ENCODE measurements at places on chromosomes 6 and 20.

DNA sequence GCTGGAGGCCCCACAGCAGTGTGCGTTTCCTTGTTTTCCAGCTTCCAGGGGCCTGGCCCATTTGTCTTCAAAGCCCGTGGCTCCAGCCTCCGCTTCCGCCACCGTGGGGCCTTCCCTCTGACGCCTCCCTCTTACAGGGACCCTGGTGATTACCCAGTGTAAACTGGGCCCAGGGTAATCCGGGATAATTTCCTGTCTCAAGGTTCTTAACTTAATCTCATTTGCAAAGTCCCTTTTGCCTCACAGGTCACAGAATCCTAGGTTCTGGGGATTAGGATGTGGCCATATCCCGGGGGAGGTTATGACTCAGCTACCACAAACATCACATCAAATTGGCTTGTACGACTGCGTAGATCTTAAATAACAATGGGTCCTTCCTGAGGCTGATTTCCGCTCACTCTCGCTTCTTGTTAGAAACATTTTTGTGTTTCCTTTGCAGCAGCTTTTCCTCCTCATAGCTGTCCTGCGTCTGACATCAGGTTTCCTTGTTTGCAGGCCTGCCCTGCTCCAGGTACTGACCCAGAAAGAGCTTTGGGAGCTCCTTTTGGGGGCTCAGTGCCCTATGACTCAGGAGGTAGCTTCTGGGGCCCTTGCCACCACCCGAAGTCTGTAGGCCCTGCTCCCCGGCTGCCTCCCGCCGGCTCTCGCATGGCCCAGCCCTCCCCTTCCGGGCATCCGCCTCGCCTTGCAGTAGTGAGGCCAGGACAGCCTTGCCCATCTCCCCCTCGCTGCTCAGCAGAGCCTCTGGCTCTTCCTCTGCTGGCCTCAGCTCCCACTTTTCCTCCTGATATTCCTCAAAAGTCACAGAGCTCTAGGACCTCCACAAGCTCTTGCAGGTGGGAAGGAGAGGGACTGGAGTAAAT, 100.5 kb downstream of the ERMARD start:
- DNase-seq, result no peak

DNA sequence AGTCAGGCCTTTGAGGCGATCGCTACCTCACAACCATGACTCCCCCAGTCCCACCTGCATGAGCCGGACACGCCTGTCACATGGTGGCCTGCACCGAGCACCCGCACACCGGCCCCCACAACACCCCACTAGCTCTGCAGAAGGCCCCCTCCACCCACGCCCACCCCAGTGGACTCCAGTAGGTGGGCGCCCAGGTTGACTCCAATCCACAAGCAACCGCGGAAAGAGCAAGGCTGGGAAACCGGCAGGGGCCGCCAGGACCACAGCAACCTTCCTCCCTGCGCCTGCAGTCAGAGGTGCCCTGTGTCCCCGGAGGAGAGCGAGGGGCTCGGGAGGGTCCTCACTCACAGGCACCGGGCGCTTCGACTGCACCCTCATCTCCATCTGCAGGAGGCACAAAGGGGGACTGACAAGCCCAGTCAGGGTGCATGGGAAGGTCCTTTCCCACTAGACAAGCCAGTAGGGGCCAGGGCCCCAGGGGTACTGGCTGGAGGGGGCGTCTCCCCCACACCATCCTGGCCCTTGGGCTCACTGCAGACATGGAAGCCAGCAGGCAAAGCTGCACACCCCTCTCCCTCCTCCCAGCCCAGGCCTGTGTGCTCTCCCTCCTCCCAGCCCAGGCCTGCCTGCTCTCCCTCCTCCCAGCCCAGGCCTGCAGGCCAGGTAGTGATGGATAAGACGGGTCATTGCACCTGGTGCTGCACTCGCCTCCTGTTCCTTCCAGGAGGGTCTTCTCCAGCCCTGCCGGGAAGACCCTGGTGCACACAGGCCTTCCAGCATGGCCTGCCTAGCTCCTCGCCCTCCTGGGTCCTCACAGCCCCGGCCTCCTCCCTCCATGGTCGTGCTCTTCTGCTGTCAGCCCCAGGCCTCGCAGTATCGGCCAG, 137.2 kb downstream of the DLL1 start:
- no peak for DNase-seq

DNA sequence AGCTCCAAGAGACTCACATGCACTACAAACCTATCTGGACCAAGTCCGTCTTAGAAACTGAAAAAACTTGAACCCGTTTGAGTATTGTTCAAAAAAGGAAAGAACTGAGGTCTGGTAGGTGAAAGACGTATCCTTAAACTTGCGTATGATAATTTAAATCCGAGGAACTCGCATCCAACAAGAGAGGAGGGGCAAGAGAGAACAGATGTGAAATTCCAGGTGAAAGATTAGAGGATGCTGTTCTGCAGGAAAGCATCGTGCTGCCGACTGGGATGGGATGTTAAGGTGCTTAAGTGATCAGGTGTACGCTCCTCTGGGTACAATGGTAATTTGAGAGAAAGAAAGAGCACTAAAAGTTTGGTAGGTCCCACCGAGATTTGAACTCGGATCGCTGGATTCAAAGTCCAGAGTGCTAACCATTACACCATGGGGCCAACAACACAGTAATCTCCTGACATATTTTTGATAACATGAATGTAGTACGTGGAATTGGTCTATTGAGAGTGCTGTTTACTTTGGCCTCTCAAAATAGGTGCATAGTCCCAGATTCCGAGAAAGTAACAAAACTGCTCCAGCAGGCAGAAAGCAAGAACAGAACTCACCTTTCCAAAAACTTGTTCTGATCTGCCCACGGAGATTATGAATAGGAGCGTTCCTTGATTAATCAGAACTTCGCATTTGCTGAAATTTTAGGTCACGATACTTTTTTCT, 53.5 kb upstream of the BTN3A2 start:
- peak; percentile 22 for DNase-seq

DNA sequence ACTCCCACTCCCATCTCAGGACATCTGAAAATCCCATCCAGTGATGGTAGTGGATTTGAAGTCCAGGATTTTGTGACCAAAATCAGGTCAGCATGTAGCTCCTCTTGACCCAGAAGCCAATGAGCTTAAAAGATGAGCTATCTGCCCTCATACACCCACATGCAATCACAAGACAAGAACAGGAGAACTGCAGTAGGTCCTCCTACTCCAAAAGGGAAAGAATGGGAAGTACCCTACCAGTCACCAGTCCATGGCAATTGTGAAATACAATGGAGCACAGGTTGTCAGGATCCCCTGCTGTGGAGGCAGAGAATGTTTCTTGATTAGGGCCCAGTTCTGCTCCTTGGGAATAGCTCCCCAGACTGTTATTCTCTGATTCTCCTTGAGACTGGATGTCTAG, 347.3 kb upstream of the CNR1 start:
- DNase-seq, result no peak

DNA sequence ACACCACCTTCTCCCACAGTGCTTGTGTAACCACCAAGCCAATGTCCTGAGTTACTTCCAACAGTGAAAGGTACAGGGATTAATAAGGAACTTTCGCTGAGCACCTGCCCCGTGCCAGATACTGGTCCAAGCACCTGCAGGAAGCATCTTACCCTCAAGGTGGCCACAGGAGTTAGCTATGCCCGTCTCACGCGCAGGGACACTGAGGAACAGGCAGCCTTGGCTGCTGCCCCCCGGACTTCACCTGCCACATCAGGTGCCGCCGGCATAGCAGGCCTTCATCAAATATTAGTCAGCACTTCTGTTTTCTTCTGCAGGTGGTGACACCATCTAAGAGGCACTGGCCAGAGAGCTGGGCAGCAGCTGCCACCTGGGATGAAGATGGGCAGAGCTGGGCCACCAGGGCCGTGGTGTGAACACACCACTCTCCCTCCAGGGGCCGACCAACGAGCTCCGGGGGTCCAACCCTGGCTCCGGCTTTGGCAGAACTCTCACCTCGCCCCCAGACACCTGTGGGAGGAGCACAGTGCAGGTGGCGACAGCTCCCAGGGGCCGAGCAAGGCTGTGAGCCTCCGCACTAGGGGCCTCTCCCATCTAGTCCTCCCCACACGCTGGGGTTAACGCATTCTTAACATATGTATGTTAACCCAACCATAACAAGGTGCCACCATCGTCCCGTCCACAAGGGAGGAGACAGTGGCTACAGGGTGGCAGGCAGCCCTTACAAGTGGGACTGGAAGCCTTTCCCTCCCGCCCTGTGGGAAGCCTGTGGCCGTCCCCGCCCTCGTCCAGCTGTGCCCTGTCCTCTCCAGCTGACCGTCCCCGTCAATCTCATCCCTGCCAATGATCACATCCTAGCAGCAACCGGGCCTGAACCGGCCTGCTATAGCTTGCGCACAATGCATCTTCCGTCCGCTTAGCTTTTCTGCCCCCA, 2.9 kb upstream of the PPDPF start:
- no peak for DNase-seq

- DNase-seq, result peak; percentile 25
Measured at GRCh38 chr20:17504066-17504897, 26.9 kb downstream of the BFSP1 start.

DNA sequence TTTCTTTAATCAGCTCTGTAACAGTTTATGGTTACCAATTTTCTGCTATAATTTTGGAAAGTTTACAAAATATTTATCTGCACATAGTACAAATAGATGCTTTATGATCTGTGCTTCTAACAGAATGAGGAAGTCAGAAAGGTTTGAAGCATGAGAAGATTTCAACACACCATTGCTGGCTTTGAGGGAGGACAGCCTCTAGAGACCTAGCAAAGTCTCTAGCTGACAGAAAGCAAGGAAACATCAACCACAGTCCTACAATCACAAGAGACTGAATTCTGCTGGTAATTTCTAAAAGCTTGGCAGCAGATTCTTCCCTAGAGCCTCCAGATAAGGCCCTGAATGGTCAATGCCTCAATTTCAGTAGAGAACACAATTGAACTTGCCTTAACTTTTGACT, 750.8 kb upstream of the SLC35B3 start:
- no peak for DNase-seq

GRCh38 chr6:125307150-125307838, 5.5 kb upstream of the HDDC2 start:
- no peak for DNase-seq

DNA sequence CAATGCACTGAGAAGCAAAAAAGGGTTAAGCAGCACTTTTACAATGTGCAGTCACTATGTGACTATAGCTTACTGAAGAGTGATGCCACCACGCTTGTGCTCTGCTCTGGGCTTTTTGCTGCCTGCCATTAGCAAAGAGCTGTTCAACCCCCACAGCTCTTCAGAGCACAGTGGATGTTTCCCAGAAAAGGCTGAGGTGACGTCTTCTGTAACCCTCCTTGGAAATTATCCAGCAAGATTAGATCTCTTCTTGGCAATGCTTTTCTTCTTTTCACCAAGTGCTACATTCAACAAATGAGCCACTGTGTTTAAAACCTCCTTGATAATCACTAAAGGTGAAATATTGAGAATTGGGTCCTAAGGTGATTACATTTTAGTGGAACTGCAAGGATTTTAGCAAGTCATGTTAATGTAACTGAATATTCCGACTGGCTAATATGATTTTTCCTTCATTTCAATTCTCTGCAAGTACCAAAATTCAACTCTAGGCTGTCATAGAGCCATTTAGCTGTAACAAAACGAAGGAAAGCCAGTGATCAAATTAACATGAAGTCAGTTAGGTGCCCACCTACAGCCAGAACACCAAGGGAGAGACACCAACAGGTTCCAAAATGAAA, 34.9 kb downstream of the ELOVL5 start:
- DNase-seq, result no peak

GRCh38 chr20:19742974-19743639, 15.0 kb upstream of the RIN2 start:
- no peak for DNase-seq

GRCh38 chr6:16511723-16512489, 249.4 kb downstream of the ATXN1 start:
- no peak for DNase-seq

DNA sequence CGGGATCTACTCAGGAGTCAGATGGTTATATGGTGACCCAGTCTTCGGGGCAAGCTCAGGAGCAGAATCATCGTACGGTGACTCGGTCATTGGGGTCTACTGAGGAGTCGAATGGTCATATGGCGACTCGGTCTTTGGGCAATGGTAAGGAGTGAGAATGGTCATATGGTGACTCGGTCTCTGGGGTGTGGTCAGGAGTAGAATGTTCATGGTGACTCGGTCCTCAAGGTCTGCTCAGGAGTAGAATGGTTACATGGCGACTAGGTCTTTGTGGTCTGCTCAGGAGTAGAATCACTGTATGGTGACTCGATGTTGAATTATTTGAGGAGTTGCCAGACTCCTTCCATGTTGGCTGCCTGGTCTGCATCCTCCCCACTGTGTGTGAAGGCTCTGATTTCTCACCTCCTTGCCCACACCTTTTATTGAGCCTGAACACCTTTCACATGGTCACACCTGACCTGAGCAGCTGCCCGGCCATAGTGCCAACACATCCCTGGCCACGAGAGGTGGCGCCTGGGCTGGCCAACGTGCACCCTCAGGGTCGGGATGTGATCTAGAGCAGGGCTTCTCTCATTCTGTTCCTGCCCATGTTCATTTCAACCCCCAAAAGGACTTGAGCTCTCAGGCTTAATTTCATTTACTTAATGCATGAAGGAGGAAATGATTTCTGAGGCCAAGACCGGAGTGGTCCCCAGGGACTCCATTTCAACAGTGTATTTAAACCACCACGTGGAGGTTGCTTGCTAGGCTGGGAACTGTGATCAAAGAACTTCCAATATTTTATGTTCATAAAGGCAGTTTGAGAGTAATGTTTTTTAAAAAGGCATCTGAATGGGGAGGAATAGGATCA, 119.5 kb downstream of the PHACTR3 start:
- no peak for DNase-seq

GRCh38 chr6:100283285-100283684, 181.4 kb downstream of the SIM1 start:
- peak; percentile 59 for DNase-seq

DNA sequence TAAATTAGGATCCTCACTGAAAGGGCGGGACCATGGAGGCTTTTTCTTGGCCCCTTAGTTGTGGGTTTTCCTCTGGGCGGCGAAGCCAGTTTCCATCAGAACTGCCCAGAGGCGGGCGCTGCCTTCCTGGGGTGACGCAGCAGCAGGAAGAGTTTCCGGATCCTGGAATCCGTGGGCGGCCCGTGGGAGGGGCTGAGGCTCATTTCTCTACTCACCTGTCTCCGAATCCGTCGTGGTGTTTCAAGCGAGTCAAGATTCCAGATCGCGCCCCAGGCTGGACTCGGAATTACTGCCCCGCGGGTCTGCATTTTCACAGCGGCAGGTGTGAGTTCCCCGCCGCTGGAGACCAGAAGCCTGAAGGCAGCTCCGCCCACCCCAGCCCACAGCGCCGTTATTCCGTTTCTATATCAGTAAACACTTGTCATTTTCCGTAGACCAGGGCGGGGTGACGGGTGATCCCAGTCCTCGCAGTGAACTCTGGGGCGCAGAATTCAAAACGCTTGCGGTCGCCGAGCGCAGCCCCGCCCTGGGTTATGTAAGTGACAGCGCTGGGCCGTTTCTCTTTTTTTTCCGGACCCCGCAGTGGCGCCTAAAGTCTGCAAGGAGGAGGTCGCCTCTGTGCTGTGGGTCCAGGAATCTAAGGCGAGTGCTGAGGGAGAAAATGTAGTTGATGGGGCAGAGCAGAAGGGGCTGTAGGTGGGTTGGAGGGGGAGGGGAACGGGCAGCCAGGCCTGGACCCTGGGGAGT, 27.2 kb upstream of the POU5F1 start:
- peak; percentile 81 for DNase-seq

- DNase-seq, result no peak
Measured at GRCh38 chr6:150676344-150676743, 76.7 kb downstream of the PLEKHG1 start.

- DNase-seq, result peak; percentile 35
Measured at GRCh38 chr20:20037960-20038359, 14.3 kb downstream of the CRNKL1 start.

GRCh38 chr6:124285146-124285545, 481.5 kb downstream of the NKAIN2 start:
- no peak for DNase-seq
